ENCODE measurements at places on chromosomes 4 and X.

- no peak for DNase-seq
Observed at GRCh38 chr4:163070023-163070422, 96.7 kb downstream of the NAF1 start.

DNA sequence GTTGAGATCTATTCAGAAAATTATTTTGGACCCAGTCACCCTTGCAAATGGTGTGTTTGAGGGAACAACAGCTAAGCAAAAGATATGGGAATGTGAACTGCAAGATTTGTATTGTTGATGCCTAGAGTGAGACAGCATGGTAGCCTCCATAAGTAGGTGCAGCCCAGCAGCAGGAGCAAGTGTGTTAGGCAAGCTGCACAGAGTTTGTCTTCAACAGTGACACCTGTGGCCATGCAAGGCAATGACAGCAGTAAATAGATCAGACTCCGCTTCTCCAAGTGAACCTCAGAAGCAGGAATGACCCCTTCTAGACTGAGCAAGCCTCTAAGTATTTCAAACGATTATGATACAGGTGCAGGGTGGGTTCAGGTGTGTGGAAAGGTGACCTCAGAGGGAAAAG, 133.4 kb upstream of the MSX1 start:
- DNase-seq, result no peak

- DNase-seq, result peak; percentile 15
Observed at GRCh38 chrX:81202456-81202819, 536 bp downstream of the SH3BGRL start.

- DNase-seq, result no peak
Observed at GRCh38 chr4:11507920-11508319, 79.2 kb upstream of the HS3ST1 start.

GRCh38 chrX:38807873-38808272, 6.6 kb downstream of the MID1IP1 start:
- no peak for DNase-seq

- peak; percentile 99 for DNase-seq
Observed at GRCh38 chr4:15754323-15754722, 23.8 kb upstream of the CD38 start.

- no peak for DNase-seq
Observed at GRCh38 chr4:107902715-107903114, 28.6 kb upstream of the CYP2U1 start.

- DNase-seq, result peak; percentile 11
Observed at GRCh38 chr4:8355306-8355705, 85.2 kb downstream of the ACOX3 start.

DNA sequence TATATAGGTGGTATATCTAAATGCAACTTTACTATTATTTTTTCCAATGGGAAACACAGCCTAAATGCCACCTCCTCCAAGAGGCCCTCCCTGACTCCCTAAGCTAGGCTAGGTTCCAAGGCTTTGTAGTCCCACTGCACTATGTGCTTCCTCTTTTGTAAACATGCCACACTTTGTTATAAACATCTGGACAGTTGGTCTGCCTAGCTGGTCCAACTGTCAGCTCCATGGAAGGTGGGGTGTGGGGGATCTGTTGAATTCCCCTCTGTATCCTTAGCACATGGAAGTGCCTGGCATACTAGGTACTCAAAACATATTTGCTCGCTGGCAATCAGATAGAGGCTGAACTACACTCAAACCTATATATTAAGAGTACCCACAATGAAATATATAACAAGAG, 63.4 kb downstream of the SLC9A7 start:
- no peak for DNase-seq

- DNase-seq, result no peak
Observed at GRCh38 chrX:68832516-68833447, 4.0 kb downstream of the EFNB1 start.

GRCh38 chr4:11487139-11487538, 58.4 kb upstream of the HS3ST1 start:
- peak; percentile 14 for DNase-seq

DNA sequence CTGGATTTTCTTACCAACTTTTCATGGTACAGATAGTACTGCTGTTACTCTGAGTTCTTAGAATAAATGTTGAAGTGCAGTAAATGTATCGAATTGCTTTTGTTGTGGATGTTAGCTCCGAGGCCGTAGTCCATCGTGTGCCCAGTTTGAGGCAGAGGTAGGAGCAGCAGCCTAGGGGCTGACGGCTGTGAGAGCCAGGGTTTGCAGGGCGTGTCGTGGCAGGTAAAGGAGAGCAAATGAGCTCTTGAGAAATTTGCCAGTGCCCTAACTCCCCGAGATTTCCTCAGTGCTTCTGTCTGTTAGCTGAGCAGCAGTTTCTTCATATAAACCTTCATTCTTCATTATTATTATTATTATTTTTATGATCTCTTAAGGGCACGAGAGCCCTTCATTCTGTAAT, 21.6 kb downstream of the PRIMPOL start:
- DNase-seq, result no peak

DNA sequence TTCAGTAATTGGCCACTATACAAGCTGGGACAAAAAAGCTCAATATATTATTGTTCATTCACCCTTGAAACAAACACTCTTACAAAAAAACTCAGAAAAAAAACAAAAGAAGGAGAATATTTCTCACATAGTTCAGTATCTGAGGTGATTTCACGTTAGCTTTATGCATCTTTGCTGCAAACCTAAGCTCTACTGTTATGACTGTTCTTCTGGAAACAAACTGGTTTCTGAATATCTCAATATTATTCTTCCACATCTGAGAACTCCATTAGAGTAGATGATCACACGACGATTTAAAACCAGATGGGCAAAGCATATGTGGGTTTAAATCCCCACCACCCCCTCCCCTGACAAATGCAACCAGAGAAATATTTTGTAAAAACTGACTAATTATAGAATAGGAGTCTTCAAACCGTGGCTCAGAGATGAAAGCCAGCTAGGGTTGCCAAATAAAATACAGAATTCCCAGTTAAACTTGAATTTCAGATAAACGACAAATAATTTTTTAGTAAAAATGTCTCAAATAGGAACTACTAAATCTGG, 182.0 kb upstream of the FAM241A start:
- DNase-seq, result no peak

DNA sequence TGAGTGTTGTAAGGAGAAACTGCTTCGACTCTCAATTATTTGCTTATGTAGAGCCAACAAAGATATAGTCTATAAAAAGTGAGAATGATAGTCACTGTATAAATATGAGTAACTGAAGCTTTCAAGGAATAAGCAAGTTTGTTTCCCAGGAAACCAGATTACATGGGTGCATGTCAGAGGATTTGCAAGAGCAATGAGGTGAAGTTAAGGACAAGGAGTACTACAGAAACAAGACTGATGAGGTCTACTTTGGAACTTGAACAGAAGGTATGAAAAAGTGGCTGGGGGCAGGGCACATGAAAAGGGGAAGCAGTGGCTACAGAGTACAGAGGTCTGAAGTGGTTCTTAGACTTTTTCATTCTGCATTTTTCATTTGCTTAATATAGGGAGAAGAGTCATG, 321.0 kb upstream of the CXXC4 start:
- no peak for DNase-seq

DNA sequence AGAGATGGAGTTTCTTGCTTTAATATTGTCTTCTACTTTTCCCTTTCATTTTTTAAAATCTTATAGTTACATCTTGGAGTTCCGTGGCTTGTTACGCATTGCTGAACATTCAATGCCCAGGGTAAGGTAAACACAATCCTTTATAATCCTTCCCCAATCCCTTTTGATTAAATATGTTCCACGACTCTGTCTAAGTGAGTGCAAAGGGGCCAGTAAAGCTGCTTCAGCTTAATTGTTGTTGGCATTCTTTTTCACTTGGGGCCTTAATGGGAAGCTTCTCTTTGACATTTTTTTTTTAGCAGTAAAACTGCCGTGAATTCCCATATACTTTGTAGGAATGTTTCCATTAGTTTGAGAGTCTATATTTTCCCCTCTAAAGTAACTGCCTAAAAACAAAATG, 1028.1 kb downstream of the C4orf33 start:
- no peak for DNase-seq

GRCh38 chrX:48813644-48814043, 11.8 kb downstream of the HDAC6 start:
- DNase-seq, result no peak

DNA sequence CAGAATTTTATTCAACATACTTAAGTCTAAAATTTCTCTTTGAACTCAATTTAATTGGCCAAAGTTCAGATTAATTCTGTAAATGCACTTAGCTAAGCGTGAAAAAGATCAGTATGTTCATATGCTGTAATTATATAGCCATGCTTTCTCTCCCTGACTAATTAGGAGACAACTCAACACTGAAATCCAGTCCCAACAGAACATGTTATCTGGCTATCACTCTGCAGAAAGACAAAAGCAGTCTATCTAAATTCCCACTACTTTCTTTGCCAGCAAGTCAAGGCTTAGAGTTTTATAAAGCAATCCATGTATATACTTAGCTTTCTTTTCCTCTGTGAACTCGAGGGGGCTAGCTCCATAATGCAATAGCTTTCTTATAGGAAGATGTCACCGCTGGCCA, 16.0 kb upstream of the USP46 start:
- DNase-seq, result no peak

DNA sequence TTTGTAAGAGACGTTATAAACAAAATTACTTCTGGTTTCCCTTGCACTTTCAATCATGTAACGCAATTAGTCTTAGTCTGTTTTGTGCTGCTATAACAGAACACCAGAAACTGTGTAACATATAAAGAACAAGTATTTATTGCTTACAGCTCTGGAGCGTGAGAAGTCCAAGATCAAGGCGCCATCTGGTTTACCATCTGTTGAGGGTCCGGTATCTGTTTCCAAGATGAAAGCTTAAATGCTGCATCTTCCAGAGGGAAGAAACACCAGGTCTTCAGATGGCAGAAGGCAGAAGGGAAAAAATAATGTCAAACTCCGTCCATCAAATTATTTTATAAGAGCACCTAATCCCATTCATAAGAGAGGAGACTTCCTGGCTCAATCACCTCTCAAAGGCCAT, 474.1 kb downstream of the PDGFC start:
- DNase-seq, result no peak

DNA sequence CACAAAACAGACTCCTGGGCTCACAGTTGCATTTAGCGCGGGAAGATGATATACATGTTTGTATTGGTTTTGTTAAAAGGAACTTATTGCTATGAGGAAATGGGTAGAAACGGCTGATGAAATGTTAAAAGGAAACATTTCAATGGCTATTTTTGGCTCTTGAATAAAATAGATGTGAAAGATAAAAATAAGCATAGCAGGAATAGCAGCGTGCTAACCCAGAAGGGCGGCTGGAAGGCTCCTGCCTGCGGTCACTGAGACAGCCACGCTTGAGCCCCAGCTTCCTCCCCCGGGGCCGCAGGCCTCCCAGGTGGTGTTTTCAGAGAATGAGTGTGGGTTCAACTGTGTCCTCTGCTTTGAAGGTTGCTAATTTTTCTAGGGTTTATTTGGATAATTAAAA, 35.0 kb upstream of the CLCN4 start:
- no peak for DNase-seq

DNA sequence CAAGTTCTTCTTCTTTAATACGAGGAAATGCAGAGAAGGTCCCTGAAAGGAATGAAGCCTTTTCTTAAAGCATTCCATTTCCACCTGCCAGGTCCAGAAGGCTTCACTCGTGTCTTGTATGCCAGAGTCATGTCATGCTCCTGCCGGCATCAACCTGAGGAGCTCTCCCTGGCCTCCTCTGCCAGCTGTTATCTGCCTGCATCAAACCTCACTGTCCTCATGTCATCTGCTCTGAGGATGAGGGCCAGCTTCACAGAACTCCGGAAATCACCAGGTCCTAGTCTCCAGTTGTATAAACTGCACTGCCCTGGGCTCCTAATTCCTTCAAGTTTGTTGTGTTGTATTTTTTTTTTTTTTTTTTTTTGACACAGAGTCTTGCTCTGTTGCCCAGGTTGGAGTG, 20.0 kb upstream of the S100G start:
- no peak for DNase-seq

GRCh38 chr4:108384544-108384943, 215.8 kb upstream of the LEF1 start:
- DNase-seq, result no peak

- no peak for DNase-seq
Observed at GRCh38 chr4:150354214-150354796, 227.6 kb upstream of the MAB21L2 start.

GRCh38 chrX:16558489-16558888, 91.5 kb upstream of the S100G start:
- DNase-seq, result no peak

DNA sequence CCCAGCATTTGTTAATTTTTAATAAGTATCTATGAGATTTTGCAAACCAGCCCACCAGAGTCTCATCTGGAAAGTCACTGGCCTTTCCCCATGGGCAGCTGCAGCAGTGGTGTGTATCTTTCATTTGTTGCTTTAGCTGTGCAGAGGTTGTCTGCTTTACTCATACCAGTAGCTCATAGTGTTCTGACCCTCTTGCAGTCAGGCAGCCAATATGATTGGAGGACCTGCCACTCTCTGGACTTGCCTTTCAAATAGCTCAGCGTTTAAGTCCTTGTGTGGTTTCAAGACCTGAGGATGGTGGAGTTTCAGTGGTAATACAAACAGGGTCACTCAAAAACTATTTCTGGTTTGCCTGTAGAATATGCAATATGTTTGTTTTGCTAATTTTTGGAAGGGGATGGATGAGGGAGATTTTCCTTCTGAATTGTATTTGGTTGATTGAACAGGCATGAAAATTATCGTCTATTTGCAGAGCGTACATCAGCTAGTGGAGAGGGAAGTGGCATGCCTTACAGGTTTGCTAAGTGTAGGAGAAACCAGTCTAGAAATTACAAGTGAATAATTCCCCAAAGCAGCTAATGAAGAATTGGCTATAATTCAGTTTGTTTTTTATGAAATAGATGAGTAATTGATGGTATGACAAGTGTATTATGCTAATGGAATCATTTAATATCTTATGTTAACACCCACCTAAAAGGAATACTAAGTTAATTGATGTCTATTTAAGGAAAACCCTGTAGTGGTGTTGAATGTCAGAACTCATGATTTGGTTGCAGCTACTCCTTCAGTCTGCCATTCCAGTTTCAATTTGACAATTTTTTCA, 8.9 kb downstream of the POLA1 start:
- no peak for DNase-seq

GRCh38 chrX:153744210-153745066, 19.6 kb upstream of the PLXNB3 start:
- DNase-seq, result peak; percentile 5

DNA sequence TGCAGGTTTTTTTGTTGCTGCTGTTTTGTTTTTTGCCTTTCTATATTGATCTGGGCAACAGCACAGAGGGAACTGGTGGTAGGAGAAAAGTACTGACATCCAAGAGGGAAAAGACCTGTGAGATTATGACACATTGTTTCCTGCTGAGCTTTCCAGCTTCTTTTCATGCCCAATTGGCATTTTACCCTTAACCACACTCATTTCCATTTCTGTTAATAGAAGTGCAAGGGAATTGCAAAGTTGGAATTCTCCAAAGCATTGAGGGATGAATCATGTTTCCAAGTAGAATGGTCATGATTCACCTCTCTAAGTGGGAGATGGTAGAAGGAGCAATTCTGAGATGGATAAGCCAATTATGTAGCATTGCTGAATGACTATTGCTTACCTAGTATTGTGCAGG, 161.5 kb downstream of the PPARGC1A start:
- peak; percentile 2 for DNase-seq

DNA sequence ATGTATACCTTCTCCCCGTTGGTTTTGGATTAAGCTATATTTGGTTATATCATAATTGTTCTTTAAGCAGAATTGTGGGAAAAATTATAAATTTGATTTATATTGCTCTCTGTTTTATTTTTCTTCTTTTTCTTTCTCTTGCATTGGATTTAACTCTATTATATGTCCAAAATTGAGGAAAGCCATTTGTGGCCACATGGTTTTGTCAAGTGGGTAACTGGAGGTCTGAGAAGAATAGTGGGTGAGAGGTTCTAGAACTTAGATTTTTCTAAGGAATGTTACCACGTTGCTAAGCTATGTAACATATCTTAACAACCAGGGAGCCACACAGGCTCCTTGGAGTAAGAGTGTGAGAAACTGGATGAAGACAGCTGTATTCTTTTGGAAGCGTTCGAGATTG, at the start of gene C4orf17:
Gene C4orf17 (plus strand): TSS at position 301 of the 400 bp plus-strand sequence. CDS start 2,061 bp downstream, outside the sequence.
- no peak for DNase-seq
